ENCODE measurements at places on chromosomes 5 and 9.

DNA sequence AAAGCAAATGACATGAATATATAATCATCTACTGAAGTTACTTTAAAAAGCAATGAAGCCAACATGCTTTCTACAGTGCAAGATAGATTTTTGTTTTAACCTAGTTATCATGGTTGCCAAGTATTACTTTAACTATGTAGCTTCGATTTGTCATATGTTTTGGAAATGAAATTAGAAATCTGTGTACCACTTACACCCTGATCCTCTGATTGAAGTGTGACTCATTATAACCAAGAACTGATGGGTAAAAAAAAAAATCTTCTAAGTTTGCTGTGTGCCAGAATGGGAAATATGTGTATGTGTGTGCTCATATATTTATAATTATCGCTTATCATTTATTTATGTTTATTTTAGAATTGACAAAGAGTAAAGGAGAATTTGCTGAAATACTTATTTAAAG lies 9.1 kb upstream of the CDC42SE2 start:
- no peak for DNase-seq

GRCh38 chr9:16161483-16161882 lies 608.6 kb downstream of the CCDC171 start:
- DNase-seq: no peak

GRCh38 chr5:77751328-77752023 lies 24.7 kb downstream of the TBCA start:
- no peak for DNase-seq

GRCh38 chr5:92459654-92460053 lies 1076.5 kb upstream of the ARRDC3 start:
- DNase-seq: no peak

GRCh38 chr5:132222649-132223038 lies 5.0 kb downstream of the P4HA2 start:
- no peak for DNase-seq

- DNase-seq: peak; percentile 33
These were observed 700.2 kb downstream of the IRX1 start for GRCh38 chr5:4295663-4296339.

DNA sequence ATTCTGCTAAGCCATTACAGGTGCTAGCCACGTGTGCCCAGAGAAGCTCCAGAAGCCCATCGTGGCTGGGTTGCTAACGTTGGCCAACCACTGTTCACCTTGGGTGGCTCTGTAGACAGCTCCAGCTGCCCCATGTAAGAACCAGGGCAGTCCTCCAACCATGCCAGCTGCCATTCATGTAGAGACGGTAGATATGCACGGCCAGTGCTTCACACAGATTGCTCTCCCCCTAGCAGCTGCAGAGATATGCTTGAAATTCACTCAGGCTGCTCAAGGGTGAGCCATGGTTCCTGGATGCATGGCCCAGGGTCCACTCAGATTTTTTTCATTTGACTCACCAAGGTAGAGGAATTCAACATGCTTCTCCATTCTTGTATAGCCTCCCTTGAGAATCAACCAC lies 31.0 kb downstream of the GADD45G start:
- DNase-seq: no peak

- DNase-seq: no peak
These were observed 171.7 kb downstream of the TTLL11 start for GRCh38 chr9:121921444-121921843.

- DNase-seq: no peak
These were observed 29.6 kb downstream of the PAX5 start for GRCh38 chr9:37004424-37004935.
